ENCODE measurements at places on chromosomes 1 and 21.
A peak's percentile ranks its signal among the peaks of the same experiment; 100 is the strongest.

DNA sequence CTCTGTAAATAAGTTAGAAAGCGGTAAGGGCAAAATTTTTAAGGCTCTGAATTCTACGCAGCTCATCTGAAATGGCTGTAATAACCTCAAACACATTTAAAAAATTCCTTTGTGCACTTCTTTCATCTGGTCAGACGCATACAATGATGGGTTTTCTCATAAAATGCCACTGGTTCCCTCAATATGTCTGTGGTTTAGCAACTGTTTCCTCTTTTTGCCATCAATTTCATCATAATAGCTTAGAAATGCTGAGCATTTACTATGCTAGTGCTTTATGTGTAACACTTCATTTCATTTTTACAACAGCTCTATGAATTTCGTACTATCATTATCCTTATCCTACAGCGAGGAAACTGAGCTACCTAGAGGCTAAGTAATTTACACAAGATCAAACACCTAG lies 35.3 kb upstream of the DMRTA2 start:
- no peak for DNase-seq

- no peak for DNase-seq
Observed at GRCh38 chr1:63674238-63674864, 81.1 kb downstream of the PGM1 start.

DNA sequence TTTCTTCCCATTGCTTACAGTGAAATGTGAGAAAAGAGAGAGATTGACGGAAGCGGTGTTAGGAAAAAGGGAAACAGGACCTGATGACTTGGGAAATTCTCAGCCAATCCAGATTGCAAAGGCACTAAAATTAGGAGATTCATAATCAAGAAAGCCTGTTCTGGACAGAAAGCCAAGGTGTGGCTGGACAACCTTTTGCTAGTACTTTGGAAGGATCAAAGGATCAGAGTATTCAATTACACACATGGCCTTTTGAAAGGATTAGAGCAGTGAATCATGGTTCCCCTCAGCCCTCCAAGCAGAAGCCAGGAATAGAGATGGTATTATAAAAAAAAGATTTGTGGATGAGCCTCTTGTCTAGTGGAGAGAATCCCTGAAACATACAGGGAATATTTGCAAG lies 669.8 kb upstream of the ADAMTS5 start:
- no peak for DNase-seq

DNA sequence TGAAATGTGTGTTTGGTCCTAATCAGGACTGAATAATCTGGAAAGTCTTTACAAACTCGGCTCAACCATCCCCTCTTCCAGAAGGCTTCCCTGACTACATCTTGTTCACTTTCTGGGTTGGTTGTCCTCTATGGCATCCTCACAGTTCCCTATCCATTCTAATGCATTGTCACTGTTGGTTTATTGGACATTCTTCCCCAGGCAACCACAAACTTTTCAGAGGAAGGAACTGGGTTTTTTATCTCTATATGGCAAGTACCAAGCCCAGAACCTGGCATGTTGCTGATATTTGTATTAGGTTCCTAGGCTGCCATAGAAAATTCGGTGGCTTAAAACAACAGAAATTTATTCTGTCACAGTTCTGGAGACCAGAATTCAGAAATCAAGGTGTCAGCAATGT lies 363.5 kb upstream of the ST6GALNAC5 start:
- DNase-seq, result no peak

DNA sequence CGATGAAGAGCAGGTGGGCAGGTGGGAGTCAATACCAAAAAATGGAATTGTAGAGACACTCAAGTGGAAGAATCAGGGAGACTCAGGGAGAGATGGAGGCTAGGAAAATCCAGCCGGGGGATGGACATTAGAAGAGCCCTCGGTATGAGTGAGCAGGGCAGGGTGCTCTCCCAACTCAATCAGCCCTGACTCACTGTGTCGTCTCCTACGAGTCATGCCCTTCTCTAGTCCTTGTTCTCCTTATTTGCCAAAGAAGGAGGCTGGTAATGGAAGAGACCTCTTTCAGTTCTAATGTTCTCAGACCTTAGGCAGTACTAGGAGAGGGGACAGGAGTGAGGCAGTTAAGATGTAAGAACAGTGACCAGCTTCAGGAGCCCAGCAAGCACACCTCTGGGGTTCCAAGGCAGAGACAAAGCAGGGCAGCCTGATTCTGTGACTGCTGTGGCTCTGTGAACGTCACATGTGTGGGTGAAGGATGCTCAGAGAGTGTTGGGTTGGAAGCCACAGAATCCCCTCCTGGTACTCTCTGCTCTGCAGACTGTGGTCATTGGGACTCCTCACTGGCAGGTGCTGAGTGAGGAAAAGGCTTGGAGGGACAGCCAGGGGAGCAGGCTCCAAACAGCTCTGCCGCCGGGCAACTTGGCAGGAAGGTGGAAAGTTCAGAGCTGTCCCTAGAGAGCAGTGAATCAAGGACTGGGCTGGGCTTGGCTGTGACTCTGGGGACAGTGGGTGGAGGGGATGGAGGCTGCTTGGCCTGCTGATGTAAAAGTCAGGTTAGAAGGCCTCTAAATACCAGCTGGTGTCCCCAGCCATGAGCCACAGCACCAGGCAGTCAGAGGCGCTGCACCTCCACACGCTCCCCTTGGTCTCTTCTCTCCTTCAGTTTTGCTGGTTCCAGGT lies 11.1 kb upstream of the GJA5 start:
- DNase-seq, result no peak

GRCh38 chr1:208029381-208030287 lies 118.7 kb upstream of the CD34 start:
- DNase-seq, result no peak

- no peak for DNase-seq
Observed at GRCh38 chr1:159839116-159839849, 12.6 kb downstream of the SLAMF8 start.

DNA sequence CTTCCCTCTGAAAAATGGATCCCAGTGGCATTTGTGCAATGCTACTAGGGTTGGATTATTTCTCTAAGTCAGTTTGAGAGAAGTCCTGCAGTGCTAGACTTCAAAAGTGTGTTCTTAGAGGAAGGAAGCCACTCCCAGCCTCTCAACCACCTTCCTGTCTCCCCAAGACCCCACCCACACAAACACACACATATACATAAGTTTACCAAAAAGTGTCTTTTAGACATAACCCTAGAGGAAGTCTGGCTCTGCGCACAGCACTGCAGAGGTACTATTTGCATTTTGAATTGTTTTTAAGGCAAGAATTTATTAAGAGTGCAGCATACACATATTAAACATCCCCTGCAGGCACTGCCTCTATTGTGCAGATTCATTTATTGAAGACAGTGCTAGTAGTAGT lies 127.3 kb downstream of the HHIPL2 start:
- peak; percentile 63 for DNase-seq

DNA sequence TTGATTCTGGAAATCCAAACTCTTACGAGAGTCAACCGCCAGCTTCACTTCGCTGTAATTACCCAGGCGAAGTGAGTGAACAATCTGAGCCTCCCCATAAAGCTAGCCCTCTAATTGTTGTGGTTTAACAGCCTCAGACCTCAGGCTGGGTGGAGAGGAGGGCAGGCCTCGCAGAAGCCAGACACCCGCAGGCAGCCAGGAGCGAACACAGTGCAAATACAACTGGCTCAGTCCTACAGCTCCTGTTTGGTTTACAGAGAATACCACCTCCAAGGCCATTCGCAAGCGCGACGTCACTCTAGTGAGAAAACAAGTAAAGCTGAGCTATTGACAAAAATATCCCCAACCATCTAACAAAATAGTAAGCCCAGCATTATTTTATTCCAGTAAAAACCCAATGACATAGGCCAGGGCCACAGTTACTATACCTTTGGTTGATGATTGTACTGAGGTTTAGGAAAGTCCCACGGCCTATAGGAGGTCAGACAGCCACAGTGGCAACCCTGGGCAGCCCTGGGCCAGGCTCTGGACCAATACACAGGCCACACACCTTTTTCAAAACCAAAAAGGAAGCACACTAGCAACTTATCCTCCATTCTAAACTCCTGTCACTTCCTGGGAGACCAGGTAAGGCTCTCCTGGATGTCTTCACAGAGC lies 163.3 kb downstream of the ETS2 start:
- no peak for DNase-seq

- no peak for DNase-seq
Observed at GRCh38 chr1:181948372-181948771, 113.1 kb downstream of the ZNF648 start.

- no peak for DNase-seq
Observed at GRCh38 chr1:155703216-155703615, 14.3 kb downstream of the DAP3 start.

DNA sequence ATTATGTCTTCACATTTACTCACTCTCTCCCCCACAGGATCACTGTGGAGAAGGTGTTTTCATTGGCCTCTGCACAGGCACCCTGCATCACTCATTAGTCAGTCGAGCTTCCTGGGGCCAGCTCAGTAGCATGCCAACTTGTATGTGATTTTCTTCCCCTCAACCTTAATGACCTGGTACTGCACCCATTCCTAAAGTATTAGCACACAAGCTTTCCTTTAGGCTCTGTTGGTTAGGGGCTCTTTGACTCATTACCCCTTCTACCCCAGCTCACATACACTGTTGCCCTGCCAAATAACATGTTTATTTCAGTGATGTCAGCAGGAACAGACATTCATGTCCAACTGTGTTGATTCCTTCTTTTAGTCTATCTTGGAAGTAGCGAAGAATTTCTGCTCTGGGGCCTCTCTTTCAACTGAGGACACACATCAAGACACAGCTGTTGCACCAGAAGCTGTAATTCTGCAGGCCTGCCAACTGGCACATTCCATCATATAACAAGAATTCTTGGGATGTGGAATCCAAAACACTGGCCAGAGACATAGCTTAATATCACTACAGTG lies 603.5 kb upstream of the ADAMTS5 start:
- DNase-seq, result no peak

DNA sequence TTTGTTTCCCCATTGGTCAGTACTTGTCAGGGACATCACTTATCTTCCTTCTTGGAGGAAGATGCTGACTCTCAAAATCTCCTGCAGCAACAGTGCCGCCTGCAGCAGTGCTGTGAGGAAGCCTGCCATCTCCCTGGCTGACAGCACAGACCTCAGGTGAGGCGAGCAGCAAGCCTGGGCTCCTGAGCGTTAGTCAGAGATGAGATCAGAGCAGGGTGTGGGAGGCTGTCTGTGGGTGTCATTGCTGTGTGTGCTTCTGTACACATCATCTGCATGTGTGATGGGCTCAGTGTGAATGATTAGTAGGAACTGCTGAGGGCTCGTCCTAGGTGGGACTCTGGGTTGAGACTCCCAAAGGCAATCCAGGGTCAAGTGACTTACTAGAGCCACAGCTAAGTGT lies 6.1 kb downstream of the STRIP1 start:
- no peak for DNase-seq

- no peak for DNase-seq
Observed at GRCh38 chr1:9293241-9293532, 493 bp downstream of the SPSB1 start.

DNA sequence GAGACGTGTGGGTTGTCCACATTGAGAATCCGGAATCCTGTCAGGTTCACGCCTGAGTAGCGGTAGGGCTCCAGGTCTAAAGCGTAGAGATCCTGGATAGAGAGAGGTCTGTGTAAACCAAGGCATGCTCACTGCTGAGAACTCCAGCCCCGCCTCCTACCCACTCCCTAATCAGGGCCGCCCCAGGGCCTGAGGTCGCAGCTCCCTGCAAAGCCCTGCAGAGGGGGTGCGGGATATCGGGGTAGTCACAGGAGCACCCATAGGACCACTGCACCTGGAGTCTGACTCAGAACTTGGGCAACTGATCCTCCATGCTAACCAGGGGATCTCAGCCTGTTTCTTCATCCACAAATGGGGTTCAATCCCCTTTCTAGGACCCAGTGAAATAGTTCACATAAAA lies 174.4 kb downstream of the GRIK3 start:
- DNase-seq, result no peak

DNA sequence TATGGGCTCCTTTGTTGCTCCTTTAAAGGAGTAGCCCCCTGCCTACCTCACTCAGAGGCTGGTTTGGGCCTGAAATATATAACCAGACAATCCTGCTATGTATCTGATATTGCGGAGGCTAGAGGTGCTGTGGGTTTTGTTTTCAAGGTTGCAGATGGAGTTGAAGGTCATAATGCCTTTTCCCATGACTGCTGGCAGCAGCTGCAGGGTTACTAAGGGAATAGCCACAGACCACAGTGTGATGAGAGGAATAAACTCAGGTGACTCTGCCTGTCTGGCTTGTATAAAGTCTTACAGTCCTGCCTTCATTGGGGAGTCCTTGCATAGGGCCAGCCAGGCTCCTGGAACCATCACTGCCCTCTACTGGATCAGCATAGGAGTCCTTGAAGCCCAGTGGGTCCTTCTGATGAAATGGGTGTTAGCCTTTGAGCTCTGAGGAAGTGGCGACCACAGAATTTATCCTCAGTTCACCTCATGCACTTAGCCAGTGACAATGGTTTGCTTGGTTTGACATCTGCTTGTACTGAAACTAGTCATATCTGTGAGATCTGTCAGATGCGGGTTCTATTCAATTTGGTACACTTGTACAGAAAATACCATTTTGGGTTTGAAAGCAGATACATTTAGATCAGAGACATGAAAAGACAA lies 174.4 kb upstream of the HMCN1 start:
- peak; percentile 8 for DNase-seq

DNA sequence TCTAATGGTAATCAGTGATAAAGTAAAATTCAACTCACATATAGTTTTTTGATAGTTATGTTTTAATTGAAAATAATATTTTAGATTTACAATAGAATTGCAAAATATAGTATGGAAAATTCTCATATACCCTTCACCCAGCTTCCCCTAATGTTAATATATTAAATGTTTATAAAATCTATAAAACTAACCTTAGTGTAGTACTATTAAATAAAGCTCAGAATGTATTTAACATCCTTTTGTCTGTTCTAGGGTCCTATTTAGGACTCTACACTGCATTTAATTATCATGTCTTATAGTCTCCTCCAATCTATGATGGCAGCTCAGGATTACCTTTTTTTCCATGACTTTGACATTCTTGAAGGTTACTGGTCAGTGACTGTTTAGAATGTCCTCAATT lies 389.2 kb downstream of the LMX1A start:
- no peak for DNase-seq

DNA sequence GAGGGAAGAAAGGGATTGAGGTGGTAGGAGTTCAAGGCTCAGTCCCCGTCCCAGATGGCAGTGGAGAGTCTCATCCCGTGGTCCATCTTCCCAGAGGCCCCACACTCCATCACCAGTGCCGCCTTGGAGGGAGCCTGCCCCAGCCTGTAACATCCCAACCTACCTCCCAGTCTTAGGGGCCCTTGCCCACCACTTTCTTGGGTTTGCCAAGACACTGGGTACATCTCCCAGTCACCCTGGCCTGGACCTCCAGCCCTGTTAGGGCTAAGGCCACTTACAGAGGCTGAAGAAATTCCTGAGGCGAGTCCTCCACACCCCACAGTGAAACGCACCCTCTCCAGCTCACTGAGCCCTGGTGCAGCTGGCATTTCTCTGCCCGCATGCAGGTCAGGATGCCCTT lies 3.3 kb downstream of the TMEM200B start:
- no peak for DNase-seq

DNA sequence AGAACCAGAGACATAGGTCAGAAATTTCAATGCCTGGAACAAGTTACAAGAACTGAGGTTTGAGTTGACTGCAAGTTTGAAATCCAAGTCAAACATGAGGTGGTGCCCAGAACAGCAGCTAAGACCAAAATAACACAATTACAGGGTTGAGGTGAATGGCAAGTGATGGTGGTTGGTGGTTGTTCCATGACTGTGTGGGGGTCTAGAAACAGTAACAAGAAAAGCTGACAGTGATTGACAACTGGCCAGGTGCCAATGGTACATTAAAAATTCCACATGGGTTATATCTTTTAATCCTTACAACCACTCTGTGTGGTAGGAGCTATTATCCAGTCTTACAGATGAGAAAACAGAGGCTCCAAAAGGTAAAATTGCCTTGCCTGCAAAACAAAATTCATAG lies 32.0 kb downstream of the RIMS3 start:
- DNase-seq, result no peak

GRCh38 chr1:169049258-169049938 lies 57.1 kb upstream of the ATP1B1 start:
- DNase-seq, result no peak
